Activated T-helper 1 cell treated with anti-CD3 and anti-CD28 coated beads, Interleukin-12 subunit alpha, Interleukin-12 subunit beta, Interleukin-2, Interleukin-4 antibody, amounts not matched to agents 30 ng/mL and 10 ng/mL and 1 ng/mL, durations not matched to agents 14 hours and 24 hours and 36 hours (primary cell): ENCODE measurements at places on chromosomes 2 and 18.
A peak's percentile ranks its signal among the peaks of the same experiment; 100 is the strongest.

GRCh38 chr2:28624793-28625701 is 126.6 kb upstream of the PPP1CB start:
- peak; percentile 70 for DNase-seq

GRCh38 chr2:182416191-182416590 is 10.6 kb downstream of the PDE1A start:
- no peak for DNase-seq

DNA sequence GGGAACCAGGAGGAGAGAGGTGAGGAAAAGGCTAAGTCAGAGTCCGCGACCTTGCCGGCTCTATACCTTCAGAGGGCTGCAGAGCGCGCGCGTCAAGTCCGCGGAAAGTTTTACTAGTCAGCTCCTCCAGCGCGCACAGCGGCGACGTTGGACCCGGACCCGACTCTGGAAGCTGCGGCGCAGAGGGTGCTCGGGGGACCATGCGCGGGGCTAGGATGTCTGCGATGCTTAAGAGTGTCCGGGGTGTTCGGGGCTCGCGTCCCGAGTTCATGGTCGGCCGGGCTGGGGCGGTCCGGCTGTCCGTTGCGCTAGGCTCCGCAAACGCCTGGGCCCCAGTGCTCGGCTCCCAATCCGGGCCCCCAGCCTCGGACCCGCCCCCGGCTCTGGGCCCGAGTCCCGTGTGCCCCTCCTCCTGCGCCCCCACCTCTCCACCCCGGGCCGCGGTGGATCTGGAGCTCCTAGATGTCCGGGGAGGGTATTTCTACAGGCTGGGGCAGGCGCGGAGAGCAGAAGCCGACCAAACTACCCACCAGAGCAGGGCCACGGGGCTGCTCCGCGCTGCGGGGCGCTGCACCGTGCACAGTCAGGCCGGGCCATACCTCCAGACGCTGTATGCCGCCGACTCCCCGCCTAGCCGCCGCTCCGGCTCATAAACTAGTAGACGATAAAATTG is at the start of gene LBX2:
TSS of gene LBX2 (minus strand) at position 337 of the 673 bp plus-strand sequence. CDS start at position 271, 66 bp downstream.
- no peak for DNase-seq

DNA sequence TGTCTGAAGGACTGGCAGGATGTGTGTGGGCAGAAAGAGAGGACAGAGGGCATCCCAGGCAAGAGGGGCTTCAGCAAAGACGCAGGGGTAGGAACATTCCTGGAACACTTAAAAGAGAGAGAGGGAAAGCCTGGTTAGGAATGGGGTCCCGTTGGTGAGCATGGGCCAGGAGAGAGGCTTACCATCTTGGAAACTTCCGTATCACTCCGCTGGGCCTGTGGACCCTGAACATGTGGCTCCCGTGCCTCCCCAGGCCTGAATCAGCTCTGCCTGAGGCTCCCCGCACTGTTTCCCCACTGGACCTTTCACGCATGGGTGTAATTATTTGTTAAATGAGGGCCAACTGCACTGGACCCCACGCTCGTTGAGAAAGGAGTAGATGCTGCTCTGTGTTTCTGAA is 191.1 kb upstream of the GLI2 start:
- DNase-seq = no peak

DNA sequence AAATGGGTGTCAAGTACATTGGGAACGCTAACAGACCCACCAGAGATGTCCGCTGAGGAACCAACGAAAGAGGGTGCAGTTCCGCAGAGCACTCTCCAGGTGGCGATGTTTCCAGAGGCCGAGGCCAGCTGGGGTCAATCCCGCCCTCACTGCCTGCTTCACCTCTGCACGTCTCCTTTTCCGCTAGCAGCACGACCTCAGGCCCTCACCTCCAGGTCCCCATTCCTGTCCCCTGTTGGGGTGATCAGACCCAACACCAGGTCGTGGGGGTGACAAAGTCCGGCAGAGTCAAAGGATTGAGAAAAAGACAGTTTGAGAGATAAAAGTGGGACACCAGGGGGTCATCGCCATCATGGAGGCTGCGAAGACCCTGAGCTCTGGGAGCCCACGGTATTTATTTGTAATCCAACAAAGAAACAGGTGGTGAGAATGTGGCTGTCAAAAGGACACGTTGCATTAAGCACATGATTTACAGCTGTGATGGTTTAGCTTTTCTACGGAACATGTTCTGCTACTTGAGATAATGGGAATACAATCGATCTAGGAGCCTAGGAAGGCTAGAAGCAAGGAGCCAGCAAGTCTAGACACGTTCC is 27.3 kb downstream of the ZAP70 start:
- DNase-seq = no peak

- DNase-seq = no peak
Measured at GRCh38 chr2:164737612-164738081, 104.0 kb downstream of the COBLL1 start.

DNA sequence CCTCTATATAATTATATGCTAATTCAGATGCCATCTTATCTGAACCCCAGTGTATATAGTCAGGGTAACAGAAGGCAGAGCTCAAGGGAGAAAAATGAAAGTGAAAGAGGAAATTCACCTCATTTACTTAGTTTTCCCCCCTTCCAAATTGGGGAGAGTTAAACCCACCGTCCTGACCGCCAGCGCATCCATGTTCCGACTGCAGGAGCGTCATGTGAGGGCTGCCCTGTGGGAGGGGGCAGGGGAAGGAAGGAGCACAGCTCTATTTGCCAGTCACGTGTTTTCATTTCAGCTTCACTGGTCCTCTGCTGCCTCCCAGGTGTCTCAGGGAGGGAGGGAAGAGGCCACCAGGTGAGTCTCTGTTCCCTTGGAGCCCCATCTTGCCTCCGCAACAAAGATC is 13.2 kb downstream of the CNNM4 start:
- peak; percentile 29 for DNase-seq

DNA sequence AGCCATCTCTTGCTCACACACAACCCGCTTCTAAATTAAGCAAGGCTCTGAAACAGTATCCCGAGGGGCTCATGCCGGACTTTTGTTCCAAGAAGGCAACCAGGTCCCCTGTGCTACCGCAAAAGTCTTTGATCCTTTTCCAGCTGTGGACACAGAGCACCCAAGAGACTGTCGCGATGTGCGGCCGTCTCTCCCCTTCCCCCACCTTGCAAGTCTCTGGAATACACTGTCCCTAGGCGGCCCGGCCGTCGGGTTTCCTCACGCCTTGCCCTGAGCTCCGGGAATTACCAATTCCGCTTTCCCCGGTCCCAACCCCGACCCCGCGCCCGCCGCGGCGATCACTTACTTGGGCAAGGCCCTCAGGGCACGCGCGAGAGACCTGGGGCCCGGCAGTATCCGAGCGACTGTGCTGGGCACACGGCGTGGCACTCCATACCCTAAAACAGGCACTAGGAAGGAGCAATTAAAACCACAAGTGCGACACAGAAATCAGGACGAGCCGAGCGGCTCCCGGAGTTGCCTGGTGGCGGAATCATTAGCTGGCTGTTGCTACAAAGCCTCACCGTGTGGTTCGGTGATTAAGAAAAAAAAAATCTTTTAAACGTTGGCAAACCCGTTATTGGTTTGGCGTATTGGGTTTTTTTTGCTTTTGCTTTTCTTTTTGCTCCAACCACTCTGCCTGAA is 2.2 kb upstream of the DLX1 start:
- no peak for DNase-seq

- DNase-seq = no peak
Measured at GRCh38 chr2:168912466-168912865, 11.4 kb downstream of the G6PC2 start.

- no peak for DNase-seq
Measured at GRCh38 chr18:77268456-77268855, 18.8 kb downstream of the GALR1 start.

GRCh38 chr2:70905443-70906421 is 30.0 kb upstream of the ATP6V1B1 start:
- DNase-seq = no peak

- no peak for DNase-seq
Measured at GRCh38 chr2:238306672-238306998, 13.7 kb upstream of the TRAF3IP1 start.

- no peak for DNase-seq
Measured at GRCh38 chr2:200713704-200714064, 98.0 kb upstream of the BZW1 start.

DNA sequence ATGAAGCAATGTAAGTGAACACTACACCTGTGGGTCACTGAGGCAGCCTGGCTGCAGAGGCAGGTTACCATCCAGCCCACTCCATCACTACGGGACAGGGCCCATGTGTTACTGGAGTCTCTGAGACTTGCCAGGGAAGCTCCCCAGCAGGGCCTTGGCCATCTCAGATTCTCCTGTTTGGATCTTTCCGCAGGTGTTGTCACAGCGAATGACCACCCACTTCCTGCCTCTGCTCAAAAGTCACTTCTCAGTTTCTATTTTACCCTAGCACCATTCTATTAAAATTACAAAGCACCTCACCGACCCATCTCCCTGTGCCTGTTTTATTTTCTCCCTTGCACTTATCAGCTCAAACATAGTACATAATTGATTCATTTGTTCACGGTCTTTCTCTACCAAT is 34.5 kb upstream of the L3MBTL4 start:
- DNase-seq = no peak

DNA sequence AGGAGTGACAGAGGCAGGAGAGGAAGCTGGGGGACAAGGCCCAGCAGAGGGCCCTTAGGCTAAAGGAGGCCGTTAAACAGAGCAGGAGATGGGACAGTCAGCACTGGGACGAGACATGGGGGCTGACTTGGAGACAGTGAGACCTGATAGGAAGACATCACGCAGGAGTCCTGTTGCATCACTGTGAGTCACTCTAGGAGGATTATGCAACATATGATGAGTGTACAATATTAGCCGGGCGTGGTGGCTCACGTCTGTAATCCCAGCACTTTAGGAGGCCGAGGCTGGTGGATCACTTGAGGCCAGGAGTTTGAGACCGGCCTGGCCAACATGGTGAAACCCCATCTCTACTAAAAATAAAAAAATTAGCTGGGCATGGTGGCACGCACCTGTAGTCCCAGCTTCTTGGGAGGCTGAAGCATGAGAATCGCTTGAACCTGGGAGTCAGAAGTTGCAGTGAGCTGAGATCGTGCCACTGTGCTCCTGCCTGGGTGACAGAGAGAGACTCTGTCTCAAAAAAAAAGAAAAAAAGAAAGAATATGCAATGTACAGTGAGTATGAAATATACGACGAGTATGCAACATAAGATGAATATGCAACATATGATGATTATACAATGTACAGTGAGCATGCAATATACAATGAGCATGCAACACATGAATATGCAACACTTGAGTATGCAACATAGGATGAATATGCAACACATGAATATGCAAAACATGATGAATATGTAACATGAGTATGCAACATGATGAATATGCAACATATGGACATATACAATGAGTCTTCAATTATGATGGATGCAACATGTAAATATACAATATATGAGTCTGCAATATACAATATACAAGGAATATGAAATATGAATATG is 83.3 kb upstream of the ID2 start:
- no peak for DNase-seq

DNA sequence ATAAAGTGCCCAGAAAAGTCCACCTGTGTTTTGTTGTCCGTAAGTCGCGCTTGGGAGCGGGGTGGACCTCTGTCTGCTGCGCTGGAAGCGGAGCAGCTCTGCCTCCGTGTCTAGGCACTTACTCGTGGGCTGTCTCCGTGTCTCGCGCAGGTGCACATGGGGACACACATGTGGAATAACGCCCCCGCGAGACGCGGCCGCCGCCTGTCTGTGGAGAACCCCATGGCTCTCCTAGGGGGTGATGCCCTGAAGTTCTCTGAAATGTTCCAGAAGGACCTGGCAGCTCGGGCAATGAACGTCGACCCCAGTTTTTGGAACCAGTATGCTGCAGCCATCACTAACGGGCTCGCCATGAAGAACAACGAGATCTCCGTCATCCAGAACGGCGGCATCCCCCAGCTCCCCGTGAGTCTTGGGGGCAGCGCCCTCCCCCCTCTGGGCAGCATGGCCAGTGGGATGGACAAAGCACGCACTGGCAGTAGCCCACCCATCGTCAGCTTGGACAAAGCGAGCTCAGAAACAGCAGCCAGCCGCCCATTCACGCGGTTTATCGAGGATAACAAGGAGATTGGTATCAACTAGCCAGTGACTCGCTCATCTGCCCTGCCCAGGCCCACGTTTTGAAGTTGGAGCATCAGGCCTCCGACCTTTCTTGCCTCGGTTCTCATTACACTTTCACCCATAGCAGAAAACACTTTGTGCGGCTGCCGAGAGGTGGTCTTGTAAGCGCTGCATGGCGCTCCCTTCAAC is 17.3 kb downstream of the SALL3 start:
- no peak for DNase-seq

GRCh38 chr18:63155169-63155852 is 164.3 kb downstream of the BCL2 start:
- peak; percentile 72 for DNase-seq

- no peak for DNase-seq
Measured at GRCh38 chr18:24228667-24229041, 89.8 kb downstream of the CABYR start.

- DNase-seq = no peak
Measured at GRCh38 chr2:62424899-62425298, 81.1 kb downstream of the TMEM17 start.

DNA sequence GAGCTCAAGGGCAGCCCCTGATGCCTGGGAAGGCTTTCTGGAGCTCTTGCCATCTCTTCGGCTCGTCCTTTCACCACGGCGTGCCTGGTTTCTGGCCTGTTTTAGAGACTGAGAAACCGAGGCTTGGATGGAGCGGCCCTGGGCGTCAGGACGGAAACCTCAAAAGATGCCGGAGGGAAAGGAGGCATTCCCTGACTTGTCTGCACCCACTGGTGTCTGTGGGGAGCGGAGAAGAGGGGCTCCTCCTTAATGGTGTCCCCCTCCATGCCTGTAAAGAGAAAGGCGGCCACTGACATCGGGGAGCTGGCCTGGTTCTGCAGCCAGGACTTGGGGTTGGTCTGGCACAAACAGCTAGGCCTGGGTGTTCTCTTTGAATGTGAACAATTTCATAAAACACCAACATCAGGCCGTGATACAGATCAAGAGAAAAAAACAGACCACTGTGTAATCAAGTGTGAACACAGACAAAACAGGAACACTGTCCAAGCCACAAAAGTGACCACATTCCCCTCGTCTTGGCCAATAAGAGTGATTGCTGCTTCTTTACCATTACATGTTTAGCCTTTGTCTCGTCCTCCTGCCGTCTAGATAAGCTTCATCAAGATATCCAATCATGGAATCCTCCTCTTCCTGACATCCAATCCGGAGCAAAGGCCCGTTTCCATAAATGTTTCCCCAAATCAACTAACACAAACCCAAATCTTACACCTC is 633 bp upstream of the ILKAP start:
- no peak for DNase-seq
